ENCODE measurements at places on chromosomes 6 and 20.

DNA sequence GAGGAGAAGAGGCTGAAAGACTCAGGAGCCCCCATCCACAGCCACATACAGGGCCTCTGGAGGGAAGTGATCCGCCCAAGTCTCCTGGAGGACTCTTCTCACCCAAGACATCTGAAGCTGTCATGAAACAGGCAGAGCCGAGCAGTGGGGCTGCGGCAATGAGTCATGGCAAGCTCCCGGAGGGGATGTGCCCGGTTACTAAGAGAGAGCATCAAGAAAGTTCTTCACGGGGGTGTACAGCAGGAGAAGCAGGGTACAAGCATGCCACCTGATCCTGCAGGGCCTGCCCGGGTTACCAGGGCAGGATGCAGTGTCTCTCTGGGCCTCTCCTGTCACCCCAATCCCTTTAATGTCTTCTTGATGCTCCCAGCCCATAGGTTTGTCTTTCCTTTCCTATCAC lies 21.1 kb downstream of the TRIM26 start:
- DNase-seq: no peak

- DNase-seq: no peak
Measured at GRCh38 chr6:130129762-130130246, 92.9 kb downstream of the SAMD3 start.

DNA sequence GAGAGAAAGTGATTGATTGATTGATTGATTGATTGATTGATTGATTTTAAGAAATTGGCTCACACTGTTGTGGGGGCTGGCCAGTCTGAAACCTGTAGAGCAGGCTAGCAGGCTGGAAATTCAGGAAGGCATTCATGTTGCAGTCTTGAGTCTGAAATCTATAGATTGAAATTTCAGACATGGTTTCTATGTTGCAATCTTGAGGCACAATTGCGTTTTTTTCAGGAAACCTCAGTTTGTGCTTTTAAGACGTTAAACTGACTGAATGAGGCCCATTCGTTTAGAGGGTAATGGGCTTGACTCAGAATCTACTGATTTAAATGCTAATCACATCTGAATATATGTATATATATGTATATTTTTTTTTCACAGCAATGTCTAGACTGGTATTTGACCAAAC lies 106.3 kb downstream of the STXBP5 start:
- DNase-seq: no peak

DNA sequence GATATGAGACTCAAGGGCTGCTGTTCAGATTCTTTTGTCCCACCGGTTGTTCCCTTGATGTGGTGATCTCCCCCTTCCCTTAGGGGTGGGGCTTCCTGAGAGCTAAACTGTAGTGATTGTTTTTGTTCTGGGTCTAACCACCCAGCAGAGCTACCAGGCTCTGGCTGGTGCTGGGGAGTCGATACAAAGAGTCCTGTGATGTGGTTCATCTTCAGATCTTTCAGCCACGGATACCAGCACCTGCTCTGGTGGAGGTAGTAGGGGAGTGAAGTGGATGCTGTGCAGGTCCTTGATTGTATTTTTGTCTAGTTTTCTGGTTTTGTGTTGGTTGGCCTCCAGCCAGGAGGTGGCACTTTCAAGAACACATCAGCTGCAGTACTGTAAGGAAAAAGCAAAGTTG lies 801.6 kb downstream of the EPHA7 start:
- DNase-seq: no peak

GRCh38 chr6:22147921-22148776 lies 148.7 kb downstream of the PRL start:
- no peak for DNase-seq

- no peak for DNase-seq
Measured at GRCh38 chr20:60317401-60317800, 359.2 kb downstream of the CDH26 start.

GRCh38 chr6:21639316-21639715 lies 45.8 kb downstream of the SOX4 start:
- DNase-seq: no peak

DNA sequence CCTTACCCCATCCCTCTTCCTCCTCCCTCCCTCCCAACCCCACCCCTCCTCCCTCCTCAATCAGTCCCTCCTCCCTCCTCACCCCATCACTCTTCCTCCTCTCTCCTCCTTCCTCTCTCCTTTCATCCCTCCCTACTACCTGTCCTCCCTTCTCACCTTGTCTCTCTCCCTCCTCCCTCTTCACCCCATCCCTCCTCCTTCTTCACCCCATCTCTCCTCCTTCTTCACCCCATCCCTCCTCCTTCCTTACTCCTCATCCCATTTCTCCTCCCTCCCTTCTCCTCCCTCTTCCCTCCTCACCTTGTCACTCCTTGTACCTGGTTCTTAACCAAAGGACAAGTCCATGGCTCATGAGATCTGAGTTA lies 222.4 kb downstream of the TTLL2 start:
- no peak for DNase-seq

GRCh38 chr6:37982317-37982716 lies 162.8 kb downstream of the ZFAND3 start:
- no peak for DNase-seq

GRCh38 chr6:170369403-170369802 lies 62.8 kb downstream of the FAM120B start:
- DNase-seq: no peak

Measured in ascending aorta (tissue), 2 donors.